ENCODE measurements at places on chromosomes 4 and X. TPM values are rescaled to one million over a fixed set of nuclear protein-coding genes. Genes with fewer than 3 reads are reported as not detected.

Gene SSX4
- not detected for total RNA-seq

Gene HOPX
- total RNA-seq: not detected

Gene GRIA3
- 0.36 TPM for total RNA-seq

Gene DCAF4L1
- not detected for total RNA-seq

Gene BANK1
- not detected for total RNA-seq

Gene TMEM271
- total RNA-seq: not detected

Gene PCDH19
- total RNA-seq: not detected

Gene SMPX
- not detected for total RNA-seq

Gene TECRL
- total RNA-seq: not detected
